ENCODE measurements at places on chromosomes 16 and 17.

GRCh38 chr17:77756846-77757560, 201.5 kb upstream of the TNRC6C start:
- DNase-seq = no peak

GRCh38 chr17:82493226-82493781, 26.2 kb upstream of the FOXK2 start:
- no peak for DNase-seq

- DNase-seq = no peak
These were observed 397.7 kb upstream of the PMFBP1 start for GRCh38 chr16:72569677-72570076.

GRCh38 chr17:81083125-81083765, 48.3 kb downstream of the BAIAP2 start:
- no peak for DNase-seq

GRCh38 chr17:55661256-55661758, 61.4 kb downstream of the TMEM100 start:
- no peak for DNase-seq

GRCh38 chr17:57699751-57700219, 45.3 kb downstream of the CCDC182 start:
- DNase-seq = no peak

DNA sequence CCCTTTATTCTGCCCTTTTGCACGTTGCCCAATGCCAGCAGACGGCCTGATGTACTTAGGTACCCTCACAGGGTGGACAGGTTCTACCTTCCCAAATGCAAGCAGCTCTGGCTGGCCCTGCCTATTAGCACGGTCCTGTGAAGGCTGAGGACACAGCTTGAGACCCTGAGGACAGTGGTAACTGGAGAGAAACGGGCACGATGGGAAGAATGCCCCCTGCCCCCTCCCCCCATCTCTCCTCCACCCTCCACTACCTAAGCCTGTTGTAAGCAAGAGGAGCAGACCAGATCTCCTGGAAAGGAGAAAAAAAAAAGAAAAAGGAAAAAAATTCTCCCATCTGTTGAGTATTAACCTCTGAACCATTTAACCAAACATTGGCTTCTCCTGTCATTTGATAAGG, 34.1 kb downstream of the MEOX1 start:
- DNase-seq = no peak

- no peak for DNase-seq
These were observed 72.6 kb downstream of the LMF1 start for GRCh38 chr16:898216-898615.

GRCh38 chr17:9266031-9266680, 244.8 kb downstream of the NTN1 start:
- no peak for DNase-seq

GRCh38 chr17:48174833-48175523, 67.4 kb downstream of the SNX11 start:
- no peak for DNase-seq

DNA sequence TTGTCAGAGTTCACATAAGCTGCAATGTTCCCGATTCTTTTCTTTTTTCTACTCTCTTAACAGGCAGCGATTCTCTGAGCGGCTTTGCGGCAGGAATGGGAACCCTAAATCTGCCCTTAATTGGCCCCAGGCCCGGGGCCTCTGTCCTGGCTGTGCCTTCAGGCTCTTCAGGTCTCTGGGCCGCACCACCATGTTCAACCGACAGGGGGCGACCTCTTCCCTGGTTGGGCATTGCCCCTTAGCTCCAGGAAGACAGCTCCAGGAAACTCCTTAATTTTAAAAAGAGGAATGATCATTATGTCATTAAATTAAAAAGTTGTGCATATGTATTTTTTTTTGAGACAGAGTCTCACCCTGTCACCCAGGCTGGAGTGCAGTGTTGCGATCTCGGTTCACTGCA, 20.3 kb downstream of the CACNG5 start:
- DNase-seq = no peak

GRCh38 chr17:27546624-27547300, 84.2 kb upstream of the LGALS9 start:
- no peak for DNase-seq

GRCh38 chr16:77591347-77591746, 131.0 kb upstream of the NUDT7 start:
- DNase-seq = no peak

- DNase-seq = no peak
These were observed 13.3 kb downstream of the CAVIN1 start for GRCh38 chr17:42409523-42410318.

Data from hematopoietic multipotent progenitor cell (in vitro differentiated cells).